Activated gamma-delta T cell treated with anti-CD3 and anti-CD28 coated beads, Interleukin-2, amount 50 U/mL, for 16 hours (primary cell): ENCODE measurements at places on chromosomes 11 and 22.
A peak's percentile ranks its signal among the peaks of the same experiment; 100 is the strongest.

DNA sequence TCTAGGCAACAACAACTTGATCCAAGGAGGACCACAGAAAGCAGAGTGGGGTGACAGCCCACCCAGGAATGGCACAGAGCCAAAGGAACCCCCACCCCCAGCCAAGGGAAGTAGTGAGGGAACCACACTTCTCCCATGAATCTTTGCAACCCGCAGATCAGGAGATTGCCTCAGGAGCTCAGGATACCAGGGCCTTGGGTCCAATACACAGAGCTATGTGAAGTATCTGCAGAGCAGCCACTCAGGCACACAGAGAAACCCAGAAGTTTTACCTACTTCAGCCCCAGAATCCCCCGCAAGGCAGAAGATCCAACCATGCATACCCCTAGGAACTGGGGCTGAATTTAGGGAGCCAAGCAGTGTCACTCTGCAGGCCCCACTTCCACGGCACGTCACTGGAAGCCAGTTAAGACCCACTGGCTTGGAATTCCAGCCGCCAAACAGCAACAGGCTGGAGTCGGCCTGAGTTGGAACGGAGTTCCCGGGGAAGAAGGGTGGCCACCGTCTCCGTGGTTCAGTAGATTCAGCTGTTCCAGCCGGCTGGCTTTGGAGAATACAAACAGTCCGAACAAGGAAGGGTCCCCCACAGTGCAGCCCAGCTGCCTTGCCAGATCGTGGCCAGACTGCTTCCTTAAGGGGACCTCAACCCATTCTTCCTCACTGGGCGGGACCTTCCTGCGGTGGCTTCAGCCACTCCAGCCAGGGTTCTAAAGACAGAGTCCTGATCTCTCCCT, 174.1 kb downstream of the TTC28 start:
- DNase-seq = no peak

- DNase-seq = no peak
Observed at GRCh38 chr11:75537740-75538139, 12.0 kb upstream of the GDPD5 start.

- no peak for DNase-seq
Observed at GRCh38 chr22:40313007-40313406, 33.3 kb upstream of the ADSL start.

GRCh38 chr11:29333993-29334775, 682.6 kb downstream of the KCNA4 start:
- DNase-seq = no peak

- no peak for DNase-seq
Observed at GRCh38 chr22:39350757-39351688, 1.2 kb downstream of the SYNGR1 start.

- no peak for DNase-seq
Observed at GRCh38 chr22:20604776-20605221, 97.4 kb downstream of the MED15 start.

DNA sequence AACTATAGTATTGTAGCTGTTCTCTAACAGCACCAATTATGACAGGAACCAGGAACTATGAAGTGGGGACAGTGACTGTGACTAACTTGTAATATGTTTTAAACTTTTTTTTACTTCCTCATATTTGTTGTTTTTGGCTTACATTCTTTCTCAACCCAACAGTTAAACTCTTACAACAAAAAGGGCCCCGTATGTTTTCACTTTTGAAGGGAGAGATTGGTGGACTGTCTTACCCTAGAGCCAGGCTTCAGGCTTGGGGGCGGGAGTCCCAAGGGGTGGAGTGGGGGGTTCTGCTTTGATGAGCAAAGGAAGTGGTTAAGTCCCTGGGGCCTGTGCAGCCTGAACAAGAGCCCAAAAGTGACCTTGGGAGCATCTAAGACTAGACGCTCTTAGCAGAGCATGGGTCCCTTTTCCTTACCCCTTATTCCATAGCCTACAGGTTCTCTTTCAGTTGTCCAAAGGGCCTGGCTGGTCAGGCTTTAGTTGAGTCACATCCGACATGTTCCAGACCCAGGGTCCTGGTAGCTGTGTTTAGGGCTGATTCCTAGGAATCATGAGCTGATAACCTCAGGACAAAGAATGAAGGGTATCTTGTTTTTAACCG, 38.8 kb downstream of the STIM1 start:
- DNase-seq = no peak

- DNase-seq = no peak
Observed at GRCh38 chr11:77223797-77224196, 77.7 kb downstream of the GDPD4 start.

DNA sequence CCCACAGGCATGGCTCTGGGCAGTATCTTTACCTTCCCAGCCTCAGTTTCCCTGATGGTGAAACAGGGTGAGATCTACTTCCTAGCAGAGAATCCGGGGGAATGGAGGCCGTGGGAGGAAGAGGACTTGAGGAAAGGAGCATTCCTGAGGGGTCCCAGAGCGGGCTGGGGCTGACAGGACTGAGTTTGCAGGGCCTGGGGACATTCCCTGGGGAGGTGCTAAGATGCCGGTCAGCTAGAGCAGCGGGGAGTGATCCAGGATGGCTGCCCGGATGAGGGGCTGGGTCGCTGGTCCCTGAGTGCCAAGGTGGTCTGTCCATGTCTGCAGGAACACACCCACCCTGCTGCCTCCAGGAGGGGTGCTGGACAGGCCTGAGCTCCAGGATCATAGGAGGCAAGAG, 8.3 kb upstream of the RTN4R start:
- no peak for DNase-seq

- no peak for DNase-seq
Observed at GRCh38 chr11:27385245-27385644, 22.2 kb upstream of the CCDC34 start.

- DNase-seq = no peak
Observed at GRCh38 chr11:110463153-110463552, 33.4 kb downstream of the FDX1 start.

DNA sequence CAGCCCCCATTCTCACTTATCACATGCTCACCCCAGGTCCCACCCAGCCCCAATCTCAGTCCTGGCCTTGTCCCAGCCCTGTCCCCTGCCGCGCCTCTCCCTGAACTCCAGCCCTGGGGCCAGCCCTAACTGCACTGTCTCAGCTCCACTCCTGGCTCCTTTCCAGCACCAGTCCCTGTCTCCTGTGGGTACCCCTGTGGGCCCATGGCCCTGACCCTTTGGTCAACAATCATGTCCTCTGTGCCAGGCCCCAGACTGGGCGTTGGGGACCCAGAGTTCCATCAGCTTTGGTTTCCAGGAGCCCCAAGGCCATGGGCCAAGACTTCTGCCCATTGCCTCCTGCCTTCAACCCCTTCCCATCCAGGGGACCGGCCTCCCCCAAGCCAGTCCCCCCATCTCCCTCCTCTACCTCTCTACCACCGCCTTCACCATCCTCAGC, 757 bp downstream of the SPI1 start:
- DNase-seq = no peak

GRCh38 chr11:66607126-66607834, 9.2 kb upstream of the RBM14 start:
- no peak for DNase-seq

DNA sequence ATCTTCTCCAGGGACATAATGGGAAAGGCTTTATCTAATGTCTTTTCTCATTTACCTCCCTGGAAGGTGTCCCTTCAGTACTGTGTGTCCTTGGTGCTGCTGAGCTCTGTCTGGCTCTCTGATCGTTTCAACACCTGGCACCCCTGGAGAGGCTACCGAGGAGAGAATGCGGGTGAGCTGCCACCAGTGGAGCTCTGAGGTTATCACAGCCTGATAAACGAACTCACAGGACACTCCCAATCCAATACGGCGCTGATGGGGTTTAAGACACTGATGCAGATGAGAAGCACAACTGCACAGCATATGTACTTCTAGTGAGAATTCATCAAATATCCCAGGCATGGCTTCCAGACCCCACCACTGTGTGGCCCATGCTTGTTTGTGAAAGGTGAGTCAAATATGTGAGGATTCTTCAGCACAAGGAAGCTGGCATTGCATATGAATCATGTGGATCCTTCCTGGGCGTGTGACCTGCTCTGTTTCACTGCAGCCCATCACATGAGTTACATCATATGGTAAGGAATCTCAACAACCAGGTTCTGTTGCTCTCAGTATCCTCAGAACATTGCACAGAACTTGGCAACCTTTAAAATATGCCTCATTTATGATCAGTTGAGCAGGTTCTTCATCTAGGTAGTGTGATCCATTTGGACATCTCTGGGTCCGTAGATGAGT, 34.8 kb upstream of the VWA5A start:
- no peak for DNase-seq

- no peak for DNase-seq
Observed at GRCh38 chr11:77656362-77656761, 18.8 kb upstream of the CLNS1A start.

DNA sequence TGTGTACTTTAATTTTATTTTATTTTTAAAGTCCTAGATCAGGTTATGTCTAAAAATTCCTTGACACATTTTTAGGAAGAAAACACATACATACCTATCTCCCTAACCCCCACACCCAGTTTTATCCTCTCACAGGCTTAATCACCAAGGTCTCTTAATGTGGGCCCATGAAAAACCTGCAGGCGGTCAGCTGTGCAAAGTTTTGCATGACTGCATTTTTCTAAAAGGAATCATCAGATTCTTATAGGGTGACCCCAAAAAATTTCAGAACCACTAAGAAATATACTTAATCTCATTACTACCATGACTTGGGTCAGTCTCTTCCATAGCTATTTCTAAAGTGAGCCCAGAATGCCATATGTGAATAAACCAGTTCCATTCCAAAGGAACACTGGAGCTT, 19.8 kb downstream of the SAA1 start:
- no peak for DNase-seq

GRCh38 chr11:65311170-65311678, 3.4 kb upstream of the CDC42EP2 start:
- DNase-seq = no peak

- no peak for DNase-seq
Observed at GRCh38 chr11:19976281-19976941, 183.9 kb downstream of the DBX1 start.

DNA sequence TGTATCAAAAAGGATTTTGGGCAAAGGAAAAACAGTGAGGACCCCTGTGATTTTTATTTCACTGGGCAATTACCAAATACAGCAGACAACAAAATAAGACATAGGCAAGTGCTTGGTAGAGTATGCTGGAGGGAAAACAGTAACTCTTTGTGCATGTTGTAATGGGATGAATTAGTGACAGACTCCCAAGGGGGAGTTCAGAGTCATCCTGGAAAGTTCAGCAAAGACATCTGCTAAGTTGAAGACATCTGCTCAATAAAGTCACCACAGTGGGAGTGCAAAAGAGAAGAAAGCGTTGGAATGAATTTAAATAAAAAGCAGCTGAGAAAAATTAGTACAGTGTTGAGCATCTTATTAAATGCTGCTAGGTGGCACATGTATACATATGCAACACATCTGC, 378.8 kb upstream of the ISX start:
- DNase-seq = no peak

- no peak for DNase-seq
Observed at GRCh38 chr11:64935359-64936081, at the start of gene GPHA2. GPHA2 (minus strand) TSS chr11:64935893; CDS start chr11:64935460, 433 bp downstream.

GRCh38 chr22:19824212-19824925, 30.3 kb downstream of the GNB1L start:
- no peak for DNase-seq

- DNase-seq = no peak
Observed at GRCh38 chr11:116478669-116479668, 293.8 kb downstream of the BUD13 start.

DNA sequence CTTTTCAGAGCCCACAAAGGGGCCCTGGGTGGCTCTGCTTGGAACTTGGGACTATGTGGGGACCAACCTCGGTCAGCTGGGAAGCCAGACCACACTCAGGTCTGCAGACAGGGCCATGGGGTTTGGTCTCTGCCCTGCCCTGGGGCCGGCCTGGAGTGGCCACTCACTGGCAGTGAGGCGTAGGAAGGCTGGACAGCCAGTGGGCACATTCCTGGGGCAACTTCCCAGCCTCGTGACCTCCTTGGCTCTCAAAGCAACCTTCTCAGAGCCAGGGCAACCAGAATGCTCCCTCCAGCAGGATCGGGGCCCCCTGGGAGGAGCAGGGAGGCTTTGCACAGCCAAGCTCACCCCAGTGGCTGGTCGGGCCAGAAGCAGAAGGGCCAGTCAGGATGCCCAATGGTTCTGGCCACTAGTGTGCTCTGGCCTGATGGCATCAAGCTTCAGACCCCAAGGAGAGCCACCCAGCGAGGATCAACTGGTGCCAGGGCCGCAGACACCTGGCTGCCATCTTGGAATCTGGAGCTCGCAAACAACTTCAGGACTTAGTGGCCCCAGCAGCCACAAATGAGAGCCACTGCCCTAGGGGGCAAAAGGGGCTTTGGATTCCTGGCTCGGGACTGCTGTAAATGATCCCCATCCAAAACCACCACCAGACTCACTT, 87.1 kb downstream of the MYEOV start:
- DNase-seq = no peak

- DNase-seq = no peak
Observed at GRCh38 chr11:83092488-83093384, 21.0 kb upstream of the RAB30 start.

GRCh38 chr11:64092111-64092760, 56.5 kb downstream of the FLRT1 start:
- DNase-seq = no peak

- DNase-seq = no peak
Observed at GRCh38 chr11:17985517-17985916, 27.3 kb downstream of the SERGEF start.

DNA sequence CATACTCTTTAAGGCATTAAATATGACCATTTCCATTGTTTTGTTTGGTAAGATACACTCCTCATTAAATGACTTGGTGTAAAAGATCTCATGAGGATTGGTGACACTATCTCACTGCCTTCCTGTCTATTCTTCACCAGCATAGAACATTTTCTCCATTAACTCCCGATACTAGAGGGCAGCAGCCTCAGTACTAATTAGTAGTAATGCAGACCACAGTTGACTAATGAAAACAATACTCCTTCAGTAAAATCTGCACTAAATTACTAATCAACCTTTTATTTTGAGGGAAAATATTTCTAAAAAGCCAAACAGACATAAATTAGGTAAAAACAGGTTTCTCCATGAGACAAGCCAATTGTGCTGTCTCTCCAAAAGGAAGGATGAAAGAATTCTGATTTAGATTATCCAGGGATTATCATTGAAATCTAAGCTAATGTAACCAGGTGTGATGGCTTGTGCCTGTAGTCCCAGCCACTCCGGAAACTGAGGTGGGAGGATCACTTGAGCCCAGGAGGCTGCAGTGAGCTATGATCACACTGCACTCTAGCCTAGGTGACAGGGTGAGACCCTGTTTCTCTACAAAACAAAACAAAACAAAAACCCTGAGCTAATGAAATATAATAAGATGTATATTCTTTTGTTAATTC, 9.4 kb downstream of the PGM2L1 start:
- peak; percentile 59 for DNase-seq

GRCh38 chr11:32722255-32722654, 72.2 kb downstream of the CCDC73 start:
- DNase-seq = no peak
